ENCODE measurements at places on chromosomes 3 and 15. TPM values are rescaled to one million over a fixed set of nuclear protein-coding genes. Genes with fewer than 3 reads are reported as not detected.

ROPN1 gene
- 0.06 TPM for polyA plus RNA-seq

SLC28A1 gene
- polyA plus RNA-seq: 0.03 TPM

SH2D7 gene
- not detected for polyA plus RNA-seq

SCAMP5 gene
- polyA plus RNA-seq: 96.4 TPM

ADGRG7 gene
- not detected for polyA plus RNA-seq
